CD14-positive monocyte (primary cell): ENCODE measurements at places on chromosomes 1 and 21. TPM values are rescaled to one million over a fixed set of nuclear protein-coding genes. Genes with fewer than 3 reads are reported as not detected.

CLIC6 gene
- polyA plus RNA-seq = not detected

C4BPA gene
- polyA plus RNA-seq = 0.25 TPM

NOS1AP gene
- polyA plus RNA-seq = 0.12 and 0.53 TPM in 2 replicates

KLHDC7A gene
- polyA plus RNA-seq = not detected in 2 replicates

CYP4B1 gene
- polyA plus RNA-seq = not detected

OR2T6 gene
- not detected for polyA plus RNA-seq

SIM2 gene
- not detected for polyA plus RNA-seq

TP73 gene
- not detected for polyA plus RNA-seq

AK4 gene
- polyA plus RNA-seq = 6.7 TPM

RBP7 gene
- 306 TPM for polyA plus RNA-seq

PTPRC gene
- polyA plus RNA-seq = 176 and 410 TPM in 2 replicates

SPRR4 gene
- polyA plus RNA-seq = not detected

KLHL20 gene
- 6.5 TPM for polyA plus RNA-seq

AMY1C gene
- not detected for polyA plus RNA-seq

HRNR gene
- not detected for polyA plus RNA-seq

UAP1 gene
- polyA plus RNA-seq = 7.2 TPM

SPATA17 gene
- polyA plus RNA-seq = not detected in 2 replicates

FAM72B gene
- polyA plus RNA-seq = 0.73 TPM

HSPG2 gene
- not detected for polyA plus RNA-seq

HENMT1 gene
- 13.4 TPM for polyA plus RNA-seq

KCND3 gene
- polyA plus RNA-seq = not detected

REN gene
- polyA plus RNA-seq = not detected

ADGRL2 gene
- polyA plus RNA-seq = not detected in 2 replicates

KIF17 gene
- polyA plus RNA-seq = 0.09 and 0.16 TPM in 2 replicates

RNU1-4 gene
- polyA plus RNA-seq = not detected

COL16A1 gene
- polyA plus RNA-seq = 0.13 TPM in 1 of 2 replicates, not detected in the other

CD5L gene
- not detected for polyA plus RNA-seq

INSRR gene
- not detected in 2 replicates for polyA plus RNA-seq

S100A2 gene
- 0.32 and 0.92 TPM in 2 replicates for polyA plus RNA-seq

SYCP1 gene
- not detected for polyA plus RNA-seq

CHIT1 gene
- polyA plus RNA-seq = 0.08 and 0.22 TPM in 2 replicates

CD2 gene
- 2.1 TPM for polyA plus RNA-seq

GOLT1A gene
- not detected for polyA plus RNA-seq

TENT5C gene
- 0.20 and 0.69 TPM in 2 replicates for polyA plus RNA-seq

RUNX3 gene
- polyA plus RNA-seq = 27.9 and 44.9 TPM in 2 replicates

IL10 gene
- polyA plus RNA-seq = 7.8 TPM

BATF3 gene
- 9.3 and 12.6 TPM in 2 replicates for polyA plus RNA-seq

NBPF15 gene
- 0.55 TPM for polyA plus RNA-seq

NTNG1 gene
- polyA plus RNA-seq = not detected in 2 replicates

LRRC39 gene
- polyA plus RNA-seq = 0.43 and 1.6 TPM in 2 replicates

NRDC gene
- polyA plus RNA-seq = 74.3 TPM

FAM177B gene
- polyA plus RNA-seq = not detected in 2 replicates

CASQ2 gene
- polyA plus RNA-seq = not detected

TNFRSF8 gene
- polyA plus RNA-seq = 10.9 and 13.8 TPM in 2 replicates

RGS1 gene
- polyA plus RNA-seq = 2.4 TPM

FNDC5 gene
- polyA plus RNA-seq = not detected

EPHX1 gene
- polyA plus RNA-seq = 20.4 and 23.8 TPM in 2 replicates
